CD4-positive, alpha-beta T cell treated with Interleukin-6 at 100 ng/mL for 8 hours (primary cell): ENCODE measurements at places on chromosomes 11 and 22.
A peak's percentile ranks its signal among the peaks of the same experiment; 100 is the strongest.

GRCh38 chr11:15757048-15757698 lies 599.2 kb downstream of the SOX6 start:
- no peak for DNase-seq

DNA sequence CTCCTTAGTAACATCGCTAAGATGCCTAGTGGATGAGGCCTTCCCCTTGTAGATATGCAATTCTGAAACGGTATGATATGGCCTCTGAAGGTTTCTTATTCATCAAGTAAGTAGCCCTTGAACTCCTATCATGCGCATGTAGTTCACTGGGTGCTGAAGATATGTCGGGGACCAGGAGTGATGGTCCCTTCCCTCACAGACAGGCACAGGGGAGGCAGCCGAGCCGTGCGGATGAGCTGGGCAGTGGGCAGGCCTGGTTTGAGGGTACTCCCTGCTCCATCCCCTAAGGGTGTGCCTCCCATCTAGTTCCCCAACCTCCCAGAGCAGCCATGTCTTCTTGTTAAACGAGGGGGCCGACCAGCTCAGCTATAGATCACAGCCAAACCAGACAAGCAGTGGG lies 40.1 kb downstream of the TP53I11 start:
- DNase-seq: no peak

DNA sequence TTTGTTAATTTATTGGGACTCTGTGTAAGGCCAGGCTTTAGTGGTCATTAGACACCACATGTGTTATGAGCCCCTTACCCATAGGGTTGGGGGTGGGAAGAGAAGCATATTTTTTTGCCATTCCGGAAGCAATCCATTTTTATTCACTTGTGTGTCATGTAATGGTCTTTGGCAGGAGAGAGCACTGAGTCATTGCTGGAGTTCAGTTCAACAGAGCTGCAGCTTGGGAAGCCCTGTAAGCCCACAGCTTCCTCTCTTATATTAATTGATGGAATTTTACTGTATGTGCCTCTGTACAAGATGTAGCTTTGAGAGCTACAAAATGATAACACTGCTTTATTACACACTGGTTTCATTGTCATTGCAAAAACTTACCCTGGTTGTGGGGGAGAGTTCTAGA lies 177.3 kb upstream of the SORL1-AS1 start:
- DNase-seq: no peak

GRCh38 chr22:27576815-27577573 lies 224.6 kb downstream of the MN1 start:
- DNase-seq: no peak

DNA sequence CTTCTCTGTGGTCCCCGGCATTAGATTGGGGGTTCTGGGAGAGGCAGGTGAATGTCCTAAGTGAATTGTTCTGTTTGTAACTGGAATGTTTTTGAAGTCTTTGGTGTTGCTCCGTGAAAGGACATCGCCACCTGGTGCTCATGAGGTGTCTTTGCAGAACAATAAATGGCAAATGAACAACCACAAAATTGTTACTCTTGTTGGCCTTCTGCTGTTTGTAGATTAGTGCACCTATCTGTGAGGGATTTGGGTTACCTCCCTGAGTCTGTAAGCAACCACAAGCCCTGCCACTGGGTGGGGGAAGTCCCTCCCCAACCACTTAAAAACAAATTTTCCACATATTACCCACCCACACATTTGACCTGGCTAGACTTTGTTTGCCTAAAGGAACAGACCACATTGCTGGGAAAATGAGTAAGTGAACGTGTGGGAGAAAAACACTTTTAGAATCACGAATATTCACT lies 4.7 kb downstream of the MPEG1 start:
- peak; percentile 44 for DNase-seq

- peak; percentile 57 for DNase-seq
Measured at GRCh38 chr11:44574610-44575287, 9.3 kb downstream of the CD82 start.

- no peak for DNase-seq
Measured at GRCh38 chr11:1353383-1354124, 36.2 kb upstream of the BRSK2 start.

- DNase-seq: no peak
Measured at GRCh38 chr22:32852395-32853251, 51.1 kb downstream of the TIMP3 start.

DNA sequence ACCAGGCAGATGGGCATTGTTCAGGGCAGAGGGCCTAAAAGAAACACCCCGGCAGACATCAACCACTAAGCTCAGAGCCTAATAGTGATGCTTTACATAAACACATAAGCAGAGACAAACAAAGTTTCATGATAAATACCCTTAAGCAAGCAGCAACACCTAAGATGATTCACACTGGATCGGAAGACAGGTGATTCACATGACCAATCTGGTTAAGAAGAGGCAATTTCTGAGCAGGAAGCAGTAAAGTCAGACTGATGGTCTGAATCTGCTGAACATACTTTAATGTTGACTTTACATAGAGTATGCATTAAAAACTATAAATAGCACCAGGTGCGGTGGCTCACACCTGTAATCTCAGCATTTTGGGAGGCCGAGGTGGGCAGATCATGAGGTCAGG lies 56.1 kb downstream of the SYN3 start:
- no peak for DNase-seq

DNA sequence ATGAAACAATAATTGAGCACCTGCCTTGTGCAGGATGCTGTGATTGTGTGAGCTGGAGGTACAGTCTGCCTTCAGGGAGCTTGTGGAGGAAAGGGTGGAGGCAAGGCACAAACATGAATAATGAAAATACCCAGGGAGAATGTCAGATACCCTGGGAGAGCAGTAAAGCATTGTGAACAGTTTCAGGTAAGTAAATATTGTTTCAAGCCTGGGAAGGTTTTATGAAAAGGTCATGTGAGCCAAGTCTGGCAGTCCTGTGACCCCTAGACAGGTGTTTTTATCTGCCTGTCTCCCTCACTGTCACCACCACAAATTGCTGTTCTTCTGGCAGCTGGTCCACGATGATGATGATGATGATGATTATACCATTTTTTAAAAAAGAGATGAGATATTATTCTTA lies 32.0 kb downstream of the SPECC1L start:
- DNase-seq: no peak
